ENCODE measurements at places on chromosomes 1 and 21.

GRCh38 chr1:51175278-51175677 is 60.8 kb upstream of the RNF11 start:
- DNase-seq = no peak

DNA sequence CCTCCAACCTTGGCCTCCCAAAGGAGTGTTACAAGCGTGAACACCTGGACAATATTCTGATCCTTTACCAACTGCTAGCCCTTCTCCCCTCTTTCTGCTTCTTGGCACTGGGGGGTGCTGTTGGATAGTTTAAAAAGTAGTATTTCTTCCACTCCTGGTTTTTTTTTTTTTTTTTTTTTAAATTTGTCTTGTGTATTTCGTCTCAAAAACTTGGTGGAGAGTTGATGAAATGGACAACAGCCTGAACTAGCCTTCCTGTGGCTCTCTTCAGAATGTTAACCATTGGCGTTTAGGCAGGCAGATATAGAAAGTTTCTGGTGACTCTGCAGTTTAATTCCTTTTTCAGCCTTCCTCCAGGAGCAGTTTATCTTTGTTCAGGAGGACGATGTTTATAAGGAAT is 69.7 kb upstream of the USP24 start:
- DNase-seq = peak; percentile 72

DNA sequence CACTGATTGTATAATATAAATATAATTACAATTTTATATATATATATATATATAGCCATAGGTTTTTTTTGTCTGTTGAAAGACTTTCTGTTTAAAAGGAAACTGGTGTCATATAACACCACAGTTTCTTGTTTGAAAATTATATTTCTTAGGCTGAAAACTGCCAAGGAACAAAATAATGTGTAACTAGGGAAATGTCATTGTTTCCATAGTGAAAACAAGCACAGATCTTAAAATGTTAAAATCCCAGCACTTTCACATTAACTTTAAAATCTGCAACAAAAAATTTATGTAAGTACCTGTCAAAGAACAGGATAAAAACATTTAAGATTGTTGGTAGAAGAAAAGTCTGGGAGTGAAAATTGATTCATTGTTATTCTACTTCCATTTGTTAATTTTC is 104.2 kb downstream of the ATP6V1G3 start:
- DNase-seq = no peak

DNA sequence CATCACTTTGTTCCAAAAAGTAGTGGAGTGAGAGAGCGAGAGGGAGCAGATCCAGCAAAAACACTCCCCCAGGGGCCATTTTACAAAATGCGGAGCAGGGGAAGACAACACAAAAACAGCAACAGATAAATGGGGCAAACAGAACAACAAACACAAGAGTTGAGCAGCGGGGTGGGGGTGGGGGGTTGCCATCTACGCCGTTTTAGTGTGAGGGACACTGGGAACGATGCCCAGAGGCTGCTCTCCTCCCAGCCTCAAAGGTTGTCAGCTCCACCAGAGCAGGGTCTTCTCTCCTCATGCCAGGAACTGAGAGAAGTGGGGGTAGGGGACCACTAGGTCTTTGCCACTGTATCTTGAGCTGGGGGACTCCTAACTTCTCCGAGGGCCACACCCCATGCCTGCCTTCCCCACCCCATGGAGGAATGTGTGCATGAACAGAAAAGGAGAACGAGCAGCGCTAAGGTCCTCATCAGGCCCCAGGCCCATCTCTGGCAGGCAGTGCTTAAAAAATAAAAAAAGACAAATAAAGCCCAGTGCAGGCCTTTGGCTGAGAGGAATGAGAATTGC is 1.3 kb upstream of the PBXIP1 start:
- DNase-seq = no peak

GRCh38 chr1:33349081-33349759 is 28.3 kb upstream of the A3GALT2 start:
- no peak for DNase-seq

DNA sequence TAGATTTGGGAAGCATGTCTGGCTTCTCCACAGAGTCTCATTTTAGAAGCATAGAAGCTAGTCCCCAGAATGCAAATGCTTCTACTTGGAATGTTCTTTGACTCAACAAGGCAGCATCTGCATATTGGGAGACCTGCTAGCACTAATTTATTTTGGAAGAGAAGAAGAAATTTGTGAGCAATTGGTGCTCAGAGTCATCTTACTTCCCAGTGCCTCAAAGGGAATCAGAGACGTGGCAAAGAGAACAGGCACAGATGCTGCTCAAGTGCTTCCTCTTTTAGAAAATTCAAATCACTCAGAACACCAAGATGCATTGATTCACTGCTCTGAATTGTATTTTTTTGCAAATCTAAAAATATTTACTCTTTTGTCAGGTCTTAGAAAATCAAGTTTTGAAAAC is 255.7 kb downstream of the BRINP2 start:
- no peak for DNase-seq

- DNase-seq = no peak
These were observed 45.1 kb downstream of the DPT start for GRCh38 chr1:168683871-168684270.

GRCh38 chr1:247210062-247210375 is 38.2 kb upstream of the ZNF124 start:
- no peak for DNase-seq

- no peak for DNase-seq
These were observed 93.0 kb upstream of the BMP8A start for GRCh38 chr1:39398278-39399021.

DNA sequence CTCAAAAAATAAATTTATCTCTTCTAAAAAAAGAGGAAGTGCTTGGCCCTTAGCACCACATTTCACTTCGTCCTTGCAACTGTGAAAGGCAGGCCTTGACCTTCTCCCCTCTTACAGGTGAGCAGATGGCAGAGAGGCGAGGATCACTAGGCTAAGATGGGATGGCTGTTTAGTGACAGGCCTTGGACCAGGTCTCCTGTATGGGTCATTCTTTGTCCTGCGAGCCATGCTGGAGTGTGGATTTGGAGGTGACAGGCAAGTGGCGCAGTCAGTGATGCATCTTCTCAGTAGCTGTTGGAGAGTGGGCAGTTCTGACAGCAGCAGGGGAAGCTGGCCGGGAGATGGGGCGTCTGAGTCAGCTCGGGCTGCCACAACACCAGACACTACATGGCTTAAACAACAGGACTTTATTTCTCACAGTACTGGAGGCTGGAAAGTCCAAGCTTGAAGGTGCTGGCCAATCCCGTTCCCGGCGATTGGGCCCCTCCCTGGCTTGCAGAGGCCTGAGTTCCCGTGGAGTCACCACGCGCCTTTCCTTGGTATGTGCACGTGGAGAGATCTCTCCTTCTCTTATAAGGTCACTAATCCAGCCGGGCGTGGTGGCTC is 16.5 kb downstream of the SLC27A3 start:
- no peak for DNase-seq

DNA sequence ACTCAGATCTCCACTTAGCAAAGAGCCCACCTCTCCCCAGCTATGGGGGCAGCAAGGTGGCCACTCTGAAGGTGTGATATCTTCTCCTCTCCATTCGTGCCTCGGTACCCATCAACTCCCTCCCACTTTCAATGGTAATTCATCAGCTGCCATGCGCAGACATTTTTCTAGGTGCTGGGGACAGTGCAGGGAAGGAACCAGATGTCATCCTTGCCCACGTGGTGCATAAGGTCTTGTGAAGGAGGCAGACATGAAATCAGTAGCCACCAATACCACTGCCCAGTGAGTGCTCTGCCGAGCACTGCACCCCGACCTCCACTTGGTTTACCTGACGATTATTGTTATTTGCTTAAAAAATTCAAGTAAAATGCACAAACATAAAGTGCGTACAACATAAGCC is 76.3 kb upstream of the CSF3R start:
- DNase-seq = no peak

GRCh38 chr1:156705321-156705917 is at the start of gene CRABP2:
CRABP2 (minus strand) TSS chr1:156705583; CDS start chr1:156705446, 137 bp downstream.
- DNase-seq = no peak

DNA sequence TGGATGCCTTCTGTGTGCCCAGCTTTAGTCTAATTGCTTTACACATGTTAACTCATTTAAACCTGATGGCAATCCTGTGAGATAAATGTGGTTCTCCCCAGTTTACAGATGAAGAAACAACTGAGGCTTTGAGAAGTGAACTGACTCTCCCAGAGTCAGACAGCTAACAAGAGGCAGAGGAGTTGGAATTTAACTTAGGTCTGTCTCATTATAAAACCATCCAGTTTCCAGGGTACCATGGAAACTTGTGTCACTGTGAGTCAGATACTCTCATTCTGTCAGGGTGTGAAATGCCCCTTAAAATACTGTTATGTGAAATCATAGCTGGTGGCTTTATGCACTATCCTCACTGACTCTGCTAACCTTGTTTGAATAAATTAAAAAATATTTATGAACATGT is 206.6 kb downstream of the PBX1 start:
- no peak for DNase-seq

GRCh38 chr21:33357177-33357576 is 32.4 kb downstream of the IFNAR1 start:
- no peak for DNase-seq

All from NCI-H446 (cell line).